MCF 10A (cell line): ENCODE measurements at places on chromosomes 12 and 14. TPM values are rescaled to one million over a fixed set of nuclear protein-coding genes. Genes with fewer than 3 reads are reported as not detected.

Gene NINJ2
- total RNA-seq = not detected in 2 replicates

- DNase-seq = peak; percentile 36
These were observed 127.2 kb upstream of the ATF7IP start for GRCh38 chr12:14238221-14238792.

DNA sequence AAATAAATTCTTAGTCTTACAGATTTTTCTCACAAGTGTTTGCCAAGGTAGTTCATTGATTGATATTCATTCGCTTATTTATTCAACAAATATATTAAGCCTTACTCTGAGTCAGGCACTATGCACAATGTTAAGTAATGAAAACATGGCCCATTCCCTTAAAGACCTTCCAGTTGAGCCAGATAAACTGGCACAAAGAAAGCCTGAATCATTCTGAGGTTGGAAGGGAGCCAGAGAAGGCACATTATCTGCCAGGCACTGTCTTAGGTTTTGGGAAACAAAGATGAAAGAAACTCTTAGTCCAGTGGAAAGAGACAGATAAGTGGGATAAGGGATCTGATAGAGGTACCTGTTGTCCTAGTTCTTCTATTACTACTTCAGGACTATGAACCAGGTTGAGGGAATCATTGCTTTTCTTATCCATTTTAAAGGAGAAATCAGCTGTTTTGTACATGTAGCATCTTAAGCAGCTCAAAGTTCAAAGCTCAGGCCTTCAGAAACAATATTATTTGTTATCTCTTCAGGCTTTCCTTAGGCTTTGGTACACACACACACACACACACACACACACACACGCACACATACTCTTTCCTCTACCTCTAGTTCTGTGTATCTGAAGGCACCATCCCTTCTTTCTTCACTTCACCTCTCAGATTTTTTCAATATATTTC, 27.0 kb downstream of the PDE6H start:
- peak; percentile 78 for DNase-seq

Gene MDM1
- 11.8 and 17.5 TPM in 2 replicates for total RNA-seq

GRCh38 chr12:114013575-114014345, 47.6 kb upstream of the RBM19 start:
- peak; percentile 45 for DNase-seq

Gene SAMD15
- total RNA-seq = 0.81 and 0.86 TPM in 2 replicates

DNA sequence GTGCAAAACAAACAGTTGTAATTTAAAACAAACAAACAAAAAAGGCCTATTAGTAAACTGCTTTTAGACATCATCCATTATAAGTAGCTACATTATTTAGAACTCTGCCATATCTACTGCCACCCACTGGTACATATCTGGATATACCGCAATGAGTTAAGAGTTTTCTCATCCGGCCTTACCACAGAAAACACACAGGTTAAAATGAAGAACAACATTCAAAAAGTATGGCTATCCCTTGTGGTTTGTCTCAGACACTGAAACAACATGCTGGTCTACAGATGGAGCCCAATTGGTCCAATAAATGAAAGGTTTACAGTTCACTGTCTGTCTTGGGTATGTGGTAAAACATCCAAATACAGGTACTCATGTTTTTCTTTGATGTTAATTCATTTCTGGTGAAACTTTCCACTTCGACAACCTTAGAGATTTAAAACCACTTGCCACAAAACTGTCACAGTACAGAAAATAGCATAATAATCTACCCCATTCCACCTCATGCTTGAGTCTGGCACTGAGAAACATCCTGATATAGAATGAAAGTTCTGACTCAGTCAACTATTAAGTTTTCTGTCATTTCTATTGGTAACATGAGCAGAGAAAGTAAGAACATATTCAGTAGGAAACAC, 354.3 kb downstream of the CEP128 start:
- peak; percentile 46 for DNase-seq

Gene KCNMB4
- not detected in 2 replicates for total RNA-seq

DNA sequence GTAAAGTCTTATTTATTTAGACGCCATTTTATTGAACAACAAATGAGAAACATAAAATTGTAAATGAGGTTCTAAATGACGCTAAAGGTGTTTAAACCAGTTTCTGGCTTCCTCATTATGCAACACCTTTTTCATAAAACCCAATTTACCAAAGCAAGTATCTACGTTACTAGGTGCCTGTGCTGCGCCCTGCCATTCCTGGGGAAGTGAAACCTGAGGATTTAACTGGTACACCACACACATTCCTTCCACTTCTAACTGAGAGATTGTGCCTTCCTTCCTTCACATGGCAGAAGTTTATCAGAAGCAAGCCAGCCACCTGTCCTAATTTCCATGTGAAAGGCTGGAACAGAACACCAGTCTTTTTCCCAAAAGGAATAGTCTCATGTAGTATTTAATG, 40.3 kb upstream of the GCH1 start:
- no peak for DNase-seq

DNA sequence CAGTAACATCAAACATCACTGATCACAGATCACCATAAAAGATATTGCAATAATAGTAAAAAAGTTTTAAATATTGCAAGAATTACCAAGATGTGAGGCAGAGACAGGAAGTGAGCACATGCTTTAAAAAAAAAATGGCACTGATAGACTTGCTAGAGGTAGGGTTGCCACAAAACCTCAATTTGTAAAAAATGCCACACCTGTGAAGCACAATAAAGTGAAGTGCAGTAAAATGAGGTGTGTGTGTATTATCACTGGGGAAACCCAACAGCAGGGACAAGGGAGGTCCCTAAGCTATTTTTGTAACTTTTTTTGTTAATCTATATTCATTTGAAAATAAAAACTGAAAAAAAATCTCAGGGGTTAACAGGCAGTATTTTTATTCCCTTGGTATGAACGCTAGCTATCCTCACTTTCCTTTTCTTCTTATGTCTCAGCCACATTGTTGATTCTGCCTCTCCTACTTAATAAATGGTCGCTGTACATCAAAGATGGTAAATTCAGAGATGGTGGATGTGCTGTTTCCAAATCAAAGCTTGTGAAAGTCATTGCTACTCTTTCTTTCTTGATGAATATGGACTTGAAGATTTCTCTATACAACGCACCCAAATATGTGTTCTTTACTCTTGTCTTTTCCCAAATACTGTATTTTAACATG, 14.0 kb upstream of the KLRD1 start:
- DNase-seq = no peak

DNA sequence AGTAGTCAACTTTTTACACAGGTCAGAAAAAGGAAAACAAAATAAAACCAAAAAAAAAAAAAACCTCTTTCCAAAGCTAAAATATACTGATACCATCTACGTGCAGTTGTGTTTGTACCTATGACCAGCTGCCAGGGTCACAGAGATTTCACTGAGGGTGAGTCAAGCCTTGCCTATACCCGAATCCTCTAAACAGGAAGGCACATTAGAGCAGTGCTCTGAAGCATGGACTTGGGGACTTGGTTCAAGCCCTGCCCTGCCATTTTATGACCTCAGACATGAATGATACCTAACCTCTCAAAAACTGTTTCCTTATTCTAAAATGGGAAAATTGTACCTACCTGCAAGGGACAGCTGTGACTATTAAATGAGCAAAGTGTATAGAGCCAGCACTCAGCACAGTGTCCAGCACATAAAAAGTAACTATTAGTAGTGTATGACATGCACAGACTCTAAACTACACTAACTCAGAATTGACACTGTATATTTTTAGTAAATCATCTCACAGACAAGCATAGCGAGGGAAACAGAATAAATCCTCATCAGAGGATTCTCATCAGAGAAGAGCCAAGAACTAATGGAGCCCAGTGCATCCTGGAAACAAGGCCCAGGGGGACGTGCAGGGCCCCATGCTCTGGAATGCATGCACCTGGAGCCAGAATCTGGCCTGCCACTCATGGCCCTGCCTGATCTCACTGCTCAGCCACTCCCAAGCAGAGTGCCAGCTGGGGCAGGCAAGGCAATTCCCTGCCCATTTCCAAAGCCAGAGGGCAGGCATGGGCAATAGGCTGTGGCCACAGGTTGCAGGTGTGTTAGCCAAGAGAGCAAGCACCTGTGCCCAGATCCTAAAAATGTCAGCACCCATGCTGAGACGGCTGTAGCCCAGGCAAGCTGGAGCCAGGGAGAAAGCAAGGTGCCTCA, 57.0 kb downstream of the NT5DC3 start:
- DNase-seq = peak; percentile 35

Gene DPPA3
- total RNA-seq = not detected in 2 replicates

DNA sequence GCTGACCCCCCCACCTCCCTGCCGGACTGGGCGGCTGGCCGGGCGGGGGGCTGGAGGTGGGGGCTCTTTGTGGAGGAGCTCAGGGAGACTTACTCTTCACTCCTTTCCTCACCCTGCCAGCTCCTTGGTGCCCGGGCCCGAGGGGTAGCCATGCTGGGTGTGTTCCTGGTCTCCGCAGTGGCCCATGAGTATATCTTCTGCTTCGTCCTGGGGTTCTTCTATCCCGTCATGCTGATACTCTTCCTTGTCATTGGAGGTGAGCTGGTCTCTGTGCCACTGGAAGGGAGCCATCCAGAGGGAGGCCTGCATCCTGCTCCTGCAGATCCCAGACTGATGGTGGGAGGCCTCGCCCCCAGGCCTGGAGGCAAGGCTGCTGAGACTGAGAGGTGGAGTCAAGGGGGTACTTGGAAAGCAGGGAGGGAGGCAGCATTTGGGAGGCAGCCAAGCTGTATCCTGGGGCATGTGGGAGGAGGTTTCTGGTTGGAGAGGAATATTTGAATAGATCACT, 19.7 kb downstream of the SOAT2 start:
- no peak for DNase-seq

Gene NDUFA12
- total RNA-seq = 112 and 124 TPM in 2 replicates

Gene TAS2R30
- total RNA-seq = 1.9 and 2.1 TPM in 2 replicates

Gene GAS2L3
- 29.9 and 32.6 TPM in 2 replicates for total RNA-seq

Gene PRB2
- total RNA-seq = not detected in 2 replicates

Gene ENDOU
- total RNA-seq = not detected in 2 replicates

Gene PLCZ1
- not detected in 2 replicates for total RNA-seq

DNA sequence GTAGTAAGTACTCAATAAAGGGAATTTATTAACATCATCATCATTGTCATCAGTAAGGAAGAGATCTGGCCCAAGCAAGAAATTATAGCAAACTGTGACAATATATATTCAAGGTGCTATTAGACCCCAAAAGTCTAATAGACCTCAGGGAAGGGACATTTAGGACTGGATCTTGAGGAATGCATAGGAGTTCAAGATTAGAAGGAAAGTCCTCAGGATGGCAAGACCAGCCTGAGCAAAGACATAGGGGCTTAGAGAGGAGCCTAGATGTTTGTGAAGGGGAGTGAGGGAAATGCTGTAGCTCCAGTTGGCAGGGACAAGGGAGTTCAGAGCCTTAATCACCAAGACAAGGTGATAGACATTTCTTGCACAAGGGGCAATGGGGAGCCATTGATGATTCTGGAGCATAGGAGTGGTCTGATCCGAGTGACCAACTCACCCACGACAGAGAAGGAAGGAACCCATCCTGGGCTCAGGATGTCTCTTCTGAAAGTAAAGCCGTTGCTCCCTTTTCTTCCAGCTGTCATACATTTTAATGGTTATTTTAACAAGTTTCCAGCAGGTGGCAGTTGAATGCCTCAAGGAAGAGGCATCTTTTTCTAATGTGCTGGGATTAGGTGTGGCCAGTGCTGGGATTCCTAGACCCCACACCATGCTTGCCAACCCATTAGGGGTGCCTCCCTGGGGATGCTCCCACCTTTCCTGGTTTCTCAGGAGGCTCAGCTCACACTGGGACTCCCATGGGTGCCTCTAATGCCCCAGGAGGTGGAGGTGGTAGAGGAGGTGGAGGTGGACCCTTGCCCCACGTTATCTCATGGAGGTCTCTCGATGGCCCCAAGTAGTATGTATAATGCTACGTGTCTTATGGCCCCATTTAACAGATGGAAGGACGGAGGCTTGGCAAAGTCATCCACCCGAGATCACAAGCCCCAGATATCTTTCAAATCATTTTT, 37.8 kb downstream of the PHETA1 start:
- DNase-seq = peak; percentile 65

DNA sequence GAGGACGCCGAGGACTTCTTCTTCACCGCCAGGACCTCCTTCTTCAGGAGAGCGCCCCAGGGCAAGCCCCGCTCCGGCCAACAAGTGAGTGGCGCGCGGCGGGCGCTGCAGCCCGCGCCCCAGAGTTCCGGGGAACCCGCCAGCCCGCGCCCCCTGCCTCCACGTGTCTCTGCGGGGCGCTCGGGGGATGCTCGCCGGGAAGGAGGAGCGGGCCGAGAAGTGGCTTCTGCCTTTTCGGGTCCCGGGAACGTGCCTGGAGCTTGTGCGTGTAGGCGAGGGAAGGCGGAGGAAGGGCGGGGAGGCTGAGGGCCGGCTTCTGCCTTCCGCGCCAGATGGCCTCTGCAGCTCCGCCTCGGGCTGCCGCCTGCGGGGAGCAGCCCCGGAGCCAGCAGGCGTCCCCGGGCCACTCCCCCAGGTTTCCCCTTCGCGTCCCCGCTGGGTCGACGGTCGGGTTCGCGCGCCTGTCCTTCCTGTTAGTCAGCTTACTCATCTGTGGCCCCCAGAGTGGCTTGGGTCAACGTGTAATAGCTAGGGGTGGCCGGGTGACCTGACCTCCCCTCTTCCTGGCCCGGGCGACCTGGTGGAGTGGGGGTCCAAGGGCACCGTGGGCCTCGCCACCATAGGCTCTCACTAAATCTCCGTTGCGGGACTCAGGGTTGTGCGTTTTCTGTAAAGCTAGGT, 505 bp downstream of the RASSF3 start:
- peak; percentile 52 for DNase-seq

Gene GPR132
- total RNA-seq = 0.42 TPM in 1 of 2 replicates, not detected in the other

DNA sequence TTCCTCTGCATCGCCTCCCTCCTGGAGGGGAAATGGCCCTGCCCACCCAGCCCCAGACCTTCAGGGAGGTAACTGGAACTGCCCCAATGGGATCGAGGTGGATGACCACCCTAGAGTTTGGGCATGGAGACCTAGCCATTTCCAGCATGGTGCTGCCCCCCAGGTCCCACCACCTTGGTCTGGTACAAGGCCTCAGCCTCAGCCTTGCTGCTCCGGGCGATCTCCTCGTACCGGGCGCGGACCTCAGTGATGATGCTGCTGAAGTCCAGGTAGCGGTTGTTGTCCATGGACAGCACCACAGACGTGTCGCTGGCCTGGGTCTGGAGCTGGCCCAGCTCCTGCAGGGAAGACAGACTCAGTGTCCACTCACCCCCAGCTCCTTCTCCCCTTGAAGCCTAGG, 4.4 kb downstream of the KRT78 start:
- DNase-seq = no peak

Gene MORN3
- total RNA-seq = 0.35 and 0.52 TPM in 2 replicates

DNA sequence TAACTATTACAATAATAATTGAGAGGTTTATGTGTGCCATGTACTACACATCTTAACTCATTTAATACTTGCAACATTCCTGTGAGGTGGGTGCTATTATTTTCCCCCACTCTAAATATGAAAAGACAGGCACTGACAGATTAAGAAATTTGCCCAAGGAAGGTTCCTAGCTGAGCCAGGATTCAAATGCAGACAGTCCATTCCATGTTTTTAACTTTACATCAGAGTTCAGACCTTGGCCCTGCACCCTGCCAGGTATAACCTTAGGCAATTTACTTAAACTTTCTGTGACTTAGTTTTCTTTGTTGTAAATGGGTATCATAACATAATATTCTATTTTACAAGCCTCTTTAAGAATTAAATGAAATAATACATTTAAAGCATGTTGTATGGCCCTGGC, 26.6 kb downstream of the RDH12 start:
- DNase-seq = no peak

Gene HPD
- 0.21 TPM in 1 of 2 replicates, not detected in the other for total RNA-seq
